ENCODE measurements at places on chromosomes 1 and 21.
A peak's percentile ranks its signal among the peaks of the same experiment; 100 is the strongest.

- peak; percentile 33 for DNase-seq
These were observed 241.8 kb downstream of the TRABD2B start for GRCh38 chr1:47755101-47755990.

GRCh38 chr1:35386959-35387358 is 118.5 kb downstream of the ZMYM4 start:
- no peak for DNase-seq

DNA sequence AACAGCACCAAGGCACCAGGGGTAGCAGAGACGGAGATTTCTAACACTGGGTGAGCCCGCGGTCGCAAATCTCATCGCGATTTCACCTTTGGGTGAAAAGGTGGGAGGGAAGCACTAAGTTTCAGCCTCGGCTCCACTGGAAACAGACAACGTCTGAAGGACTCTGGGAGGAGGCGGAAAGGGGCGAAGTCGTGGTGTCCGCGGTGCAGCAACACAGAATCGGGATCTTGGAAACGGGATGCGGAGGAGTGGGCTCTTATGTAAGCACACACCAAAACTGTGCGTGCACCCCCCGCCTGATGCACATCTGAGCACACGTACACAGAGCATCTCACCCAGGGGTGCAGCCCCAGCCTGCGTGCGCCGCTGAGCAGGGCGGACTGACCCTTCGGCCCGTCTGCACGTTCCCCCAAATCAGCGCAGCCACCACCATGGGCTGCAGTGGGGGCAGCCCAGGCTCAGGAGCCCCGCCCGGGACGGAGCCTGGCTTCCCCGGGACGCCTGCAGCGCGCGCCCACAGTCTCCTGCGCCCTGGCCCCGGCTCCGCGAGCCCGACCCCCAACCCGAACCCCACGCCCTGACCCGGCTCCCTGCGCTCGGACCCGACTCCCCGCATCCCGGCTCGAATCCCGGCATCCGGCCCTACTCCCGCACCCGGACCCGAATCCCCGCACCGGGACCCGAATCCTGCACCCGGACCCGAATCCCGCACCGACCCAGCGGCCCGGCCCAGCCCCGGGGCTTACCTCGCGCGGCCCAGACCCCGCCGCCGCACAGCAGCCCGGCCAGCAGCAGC is 670 bp downstream of the CLSTN1 start:
- DNase-seq, result peak; percentile 42

- no peak for DNase-seq
These were observed 86.4 kb upstream of the SSX2IP start for GRCh38 chr1:84776639-84777038.

DNA sequence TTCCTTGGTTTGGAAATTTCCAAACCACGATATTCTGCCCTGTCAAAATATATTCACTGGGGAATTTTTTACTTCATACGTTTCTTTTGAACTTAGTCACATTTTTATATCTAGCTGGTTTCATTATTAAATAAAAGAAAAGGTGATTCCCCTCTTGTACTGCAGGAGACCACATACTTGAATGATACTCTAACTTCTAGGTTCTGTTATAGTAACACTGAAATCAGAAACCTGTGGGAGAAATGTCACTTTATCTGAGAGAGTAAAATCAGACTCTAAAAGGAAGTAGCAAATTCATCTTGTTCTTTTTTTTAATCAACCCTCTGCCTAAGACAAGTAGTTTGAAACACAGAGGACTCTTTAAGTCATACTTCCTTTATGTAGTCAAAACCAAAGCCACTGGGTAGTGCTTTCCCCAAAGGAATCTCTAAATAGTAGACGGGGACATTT is 34.4 kb downstream of the MRPL39 start:
- DNase-seq, result peak; percentile 20

DNA sequence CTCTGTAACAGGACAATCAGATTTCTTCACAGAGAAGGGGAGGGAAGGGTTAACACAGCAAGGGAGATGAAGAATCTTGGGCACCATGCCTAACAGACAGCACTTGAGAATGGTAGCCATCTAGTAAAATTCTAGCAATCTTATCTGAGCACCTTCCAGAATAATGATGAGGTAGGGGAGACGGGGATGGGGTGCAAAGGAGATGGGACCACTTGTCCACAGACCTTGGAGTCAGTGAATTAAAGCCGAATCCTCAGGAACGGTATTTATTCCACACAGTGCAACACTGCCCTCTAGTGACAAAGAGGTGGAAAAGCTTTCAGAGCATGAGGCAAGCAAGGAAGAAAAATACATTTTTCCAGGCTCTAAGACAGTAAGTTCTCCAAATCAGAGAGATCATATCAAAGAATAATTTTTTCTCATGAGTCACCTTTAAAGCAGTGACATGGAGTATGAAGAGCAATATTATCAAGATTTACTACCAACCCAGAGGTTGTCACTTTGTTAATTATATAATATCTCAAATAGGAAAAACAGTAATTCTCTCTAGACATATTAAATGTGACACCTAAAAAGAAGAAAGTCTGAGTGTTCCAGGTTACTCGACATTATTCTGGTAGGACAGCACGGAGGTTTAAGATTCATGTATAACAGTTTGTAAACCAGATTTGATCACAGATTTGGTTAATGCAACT is 43.3 kb upstream of the LPAR3 start:
- peak; percentile 56 for DNase-seq

DNA sequence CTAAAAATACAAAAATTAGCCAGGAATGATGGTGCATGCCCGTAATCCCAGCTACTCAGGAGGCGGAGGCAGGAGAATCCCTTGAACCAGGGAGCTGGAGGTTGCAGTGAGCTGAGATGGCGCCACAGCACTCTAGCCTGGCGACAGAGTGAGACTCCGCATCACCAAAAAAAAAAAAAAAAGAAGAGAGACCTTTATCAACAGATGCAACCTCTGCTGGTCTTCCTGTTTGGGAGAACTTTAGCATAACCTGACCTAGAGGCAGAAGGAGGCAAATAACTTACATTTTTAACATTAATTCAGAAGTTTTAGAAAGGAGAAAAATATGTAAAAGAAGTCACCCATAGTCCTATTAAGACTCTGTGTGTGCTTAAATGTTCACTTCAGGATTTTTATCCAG is 32.4 kb downstream of the SLAMF1 start:
- no peak for DNase-seq

GRCh38 chr21:36888466-36888865 is 78.0 kb downstream of the HLCS start:
- no peak for DNase-seq

- DNase-seq, result peak; percentile 62
These were observed 34.6 kb upstream of the S100A7 start for GRCh38 chr1:153494976-153495535.

DNA sequence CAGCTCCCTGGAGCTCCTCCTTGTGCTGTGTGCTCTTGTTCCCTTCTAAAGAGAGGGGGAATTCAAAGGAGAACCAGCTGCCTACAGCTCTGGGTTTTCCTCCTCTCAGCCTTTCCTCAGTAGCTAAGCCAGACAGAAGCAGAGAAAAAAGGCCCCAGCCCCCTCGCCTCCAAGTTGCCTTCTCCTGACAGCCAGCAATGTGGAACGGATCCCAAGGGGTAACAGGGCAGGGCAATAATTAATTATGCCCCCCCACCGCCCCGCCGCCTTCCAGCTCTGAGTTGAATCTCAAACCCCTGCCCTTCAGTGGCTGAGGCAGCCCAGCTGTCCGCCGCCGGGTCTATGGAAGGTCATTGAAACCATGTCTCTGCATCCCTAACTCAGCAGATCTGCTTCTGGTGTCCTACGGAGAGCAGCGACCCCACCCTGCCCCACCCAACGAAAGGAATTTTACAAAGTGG is 69.0 kb upstream of the GOLT1A start:
- DNase-seq, result no peak

- DNase-seq, result no peak
These were observed 83.9 kb upstream of the CXADR start for GRCh38 chr21:17428980-17429379.

DNA sequence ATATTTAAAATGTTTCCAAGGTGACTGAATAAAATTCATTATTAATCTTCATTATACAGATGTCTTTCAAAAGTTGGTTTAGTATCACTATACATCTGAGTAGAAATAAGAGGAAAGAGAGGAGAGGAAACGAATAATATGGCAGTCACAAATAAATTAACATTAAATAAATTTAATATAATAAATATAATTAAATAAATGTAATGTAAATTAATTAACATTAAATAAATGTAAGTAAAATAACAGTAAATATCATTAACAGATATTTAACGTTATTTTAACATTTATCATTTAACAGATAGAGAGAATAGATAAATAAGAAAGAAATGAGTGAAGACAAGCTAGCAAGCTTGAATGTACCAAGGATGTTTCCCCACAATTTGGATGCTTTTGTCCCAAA is 592.7 kb downstream of the NEGR1 start:
- no peak for DNase-seq

- DNase-seq, result no peak
These were observed 531.1 kb upstream of the ADAMTS5 start for GRCh38 chr21:27498025-27498424.

DNA sequence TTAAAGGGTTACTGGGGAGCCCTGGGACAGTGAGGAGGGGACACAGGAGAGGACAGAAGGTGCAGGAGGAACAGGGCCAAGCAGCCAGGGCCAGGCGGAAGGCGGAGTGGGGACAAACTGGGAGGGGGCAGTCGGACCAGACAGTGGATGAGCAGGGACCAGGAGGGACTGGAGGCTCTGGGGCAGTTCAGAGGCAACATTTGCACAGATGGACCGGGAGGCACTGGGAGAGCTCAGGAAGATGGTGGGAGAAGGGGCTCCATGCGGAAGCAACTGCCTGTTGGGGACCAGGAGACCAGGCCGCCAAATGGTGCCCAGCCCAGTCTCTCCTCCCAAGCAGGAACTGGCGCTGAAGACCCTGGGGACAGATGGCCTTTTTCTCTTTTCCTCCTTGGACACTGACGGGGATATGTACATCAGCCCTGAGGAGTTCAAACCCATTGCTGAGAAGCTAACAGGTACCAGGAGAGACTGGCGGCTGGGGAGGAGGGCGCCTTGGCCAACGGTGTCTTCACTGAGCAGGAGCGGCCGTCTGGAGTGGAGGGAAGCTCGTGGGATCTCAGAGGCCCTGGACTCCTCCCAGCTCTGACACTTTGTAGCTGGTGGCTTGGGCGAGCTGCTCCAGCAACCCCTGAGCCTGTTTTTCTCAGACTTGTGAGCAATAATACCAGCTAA is 847 bp downstream of the SELENON start:
- DNase-seq, result no peak

Data from germinal center (tissue), 1 donor.